Effector CD4-positive, alpha-beta T cell (primary cell): ENCODE measurements at places on chromosomes 2 and 18.
A peak's percentile ranks its signal among the peaks of the same experiment; 100 is the strongest.

DNA sequence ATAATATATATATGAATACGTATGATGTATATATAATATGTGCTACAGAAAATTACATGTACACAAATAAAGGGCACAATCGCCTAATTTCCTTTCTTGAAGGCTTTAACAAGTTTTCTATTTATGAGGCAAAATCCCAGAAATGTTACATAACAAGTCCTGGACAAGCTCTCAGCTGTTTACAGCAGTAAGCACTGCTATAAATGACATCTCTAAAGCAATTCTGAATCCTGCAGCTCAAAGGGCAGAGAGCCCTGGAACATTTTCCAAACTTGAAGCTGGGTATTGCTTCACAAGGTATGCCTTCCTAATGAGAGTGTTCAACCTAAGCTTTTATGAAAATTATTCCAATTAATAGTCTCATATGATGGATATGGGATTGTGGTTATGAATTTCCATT lies 222.3 kb upstream of the GCFC2 start:
- DNase-seq = no peak

DNA sequence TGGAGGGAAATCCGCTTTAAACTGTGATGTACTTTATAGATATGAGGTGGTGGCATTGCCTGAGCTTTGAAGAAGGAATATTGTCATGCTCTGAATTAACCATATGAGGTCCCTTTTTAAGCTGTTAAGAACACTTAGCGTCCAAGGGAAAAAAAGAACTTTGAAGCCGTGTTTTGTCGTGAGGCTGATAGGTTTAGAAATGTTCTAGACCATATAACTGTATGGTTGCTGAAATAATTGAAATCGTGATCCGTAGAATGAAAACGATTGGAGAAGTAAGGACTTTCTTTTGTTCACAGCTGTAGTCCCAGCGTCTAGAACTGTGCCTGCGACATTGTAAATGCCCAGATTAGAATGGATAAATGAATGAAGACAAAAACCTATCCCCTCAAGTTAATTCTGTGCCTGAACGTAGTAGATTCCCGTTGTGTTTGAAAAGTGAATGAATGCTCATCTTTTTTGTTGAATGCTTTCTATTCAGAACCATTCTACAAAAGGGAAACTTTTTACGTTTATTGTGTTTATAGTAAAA lies 1.5 kb downstream of the SMCHD1 start:
- no peak for DNase-seq

DNA sequence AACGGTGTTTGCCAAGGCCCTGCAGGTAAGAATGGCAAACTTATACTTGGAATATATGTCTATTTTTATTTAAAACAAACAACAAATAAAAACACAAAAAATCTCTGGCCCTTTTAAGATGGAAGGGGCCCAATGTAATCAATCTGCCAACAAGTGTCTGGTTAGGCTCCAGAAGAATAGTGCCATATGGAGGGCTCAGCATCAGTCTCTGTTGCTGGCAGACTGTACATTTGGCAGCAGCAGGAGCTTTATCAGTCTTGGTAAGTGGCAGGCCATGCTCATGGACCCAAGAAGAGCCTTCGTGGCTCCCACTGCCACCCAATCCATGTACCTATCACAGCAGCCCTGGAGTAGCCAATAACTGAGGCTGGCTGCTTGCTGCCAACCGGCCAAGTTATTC lies 101.1 kb downstream of the GALNT3 start:
- DNase-seq = no peak

- DNase-seq = no peak
Observed at GRCh38 chr2:169771612-169772011, 27.1 kb upstream of the SSB start.

- no peak for DNase-seq
Observed at GRCh38 chr2:26900831-26901321, 52.9 kb downstream of the DPYSL5 start.

DNA sequence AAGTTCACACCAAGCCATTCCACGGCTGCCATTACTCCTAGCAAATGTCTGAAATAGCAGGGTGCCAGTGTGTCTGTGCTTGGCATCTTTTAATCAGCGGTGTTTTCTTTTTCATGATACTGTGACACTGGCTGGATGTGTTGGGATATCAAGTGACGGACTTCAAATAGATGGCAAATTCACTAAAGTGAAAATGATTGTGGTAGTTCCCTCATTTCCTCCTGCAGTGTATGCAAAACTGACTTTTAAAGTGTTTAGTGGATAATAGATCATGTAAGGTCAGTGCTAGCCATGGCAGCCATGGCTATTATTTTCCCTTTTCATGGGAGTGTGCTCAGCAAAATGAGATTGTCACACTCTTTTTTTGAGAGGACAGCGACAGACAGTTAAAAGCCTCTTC lies 261.5 kb upstream of the SIX3 start:
- no peak for DNase-seq

- no peak for DNase-seq
Observed at GRCh38 chr2:38185012-38185491, 109.1 kb upstream of the CYP1B1 start.

GRCh38 chr18:45133276-45133675 lies 452.6 kb downstream of the SETBP1 start:
- DNase-seq = no peak

GRCh38 chr18:59719544-59720181 lies 22.4 kb upstream of the CCBE1 start:
- DNase-seq = no peak

- DNase-seq = peak; percentile 88
Observed at GRCh38 chr2:177212891-177213856, 580 bp downstream of the HNRNPA3 start.

GRCh38 chr18:25557011-25557410 lies 205.0 kb upstream of the ZNF521 start:
- no peak for DNase-seq

- DNase-seq = no peak
Observed at GRCh38 chr2:154686162-154686561, 12.3 kb upstream of the KCNJ3 start.

- no peak for DNase-seq
Observed at GRCh38 chr18:74261053-74261713, 30.6 kb downstream of the CYB5A start.

- DNase-seq = no peak
Observed at GRCh38 chr2:98269830-98270229, 76.4 kb upstream of the CNGA3 start.

DNA sequence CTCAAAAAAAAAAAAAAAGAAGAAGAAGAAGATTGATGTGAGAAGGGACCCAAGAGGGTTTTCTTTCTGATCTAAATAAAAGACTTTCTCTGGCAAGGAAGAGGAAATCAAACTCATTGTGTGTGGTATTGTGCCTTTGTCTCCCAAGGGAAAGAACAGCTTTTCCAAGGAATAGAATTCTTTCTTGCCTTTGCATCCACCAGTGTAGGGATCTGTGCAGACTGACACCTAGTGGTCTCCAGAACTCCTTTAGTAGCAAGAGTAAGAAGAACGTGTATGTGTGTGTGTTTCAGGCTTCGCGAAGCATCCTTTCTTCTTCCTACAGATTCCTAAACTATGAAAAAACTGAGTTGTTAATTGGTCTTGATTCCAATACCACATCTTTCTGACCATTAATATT lies 33.5 kb upstream of the CRIM1 start:
- DNase-seq = no peak

GRCh38 chr2:98815795-98816194 lies 84.9 kb upstream of the MGAT4A start:
- no peak for DNase-seq

GRCh38 chr2:227022608-227023007 lies 141.4 kb downstream of the COL4A4 start:
- no peak for DNase-seq

DNA sequence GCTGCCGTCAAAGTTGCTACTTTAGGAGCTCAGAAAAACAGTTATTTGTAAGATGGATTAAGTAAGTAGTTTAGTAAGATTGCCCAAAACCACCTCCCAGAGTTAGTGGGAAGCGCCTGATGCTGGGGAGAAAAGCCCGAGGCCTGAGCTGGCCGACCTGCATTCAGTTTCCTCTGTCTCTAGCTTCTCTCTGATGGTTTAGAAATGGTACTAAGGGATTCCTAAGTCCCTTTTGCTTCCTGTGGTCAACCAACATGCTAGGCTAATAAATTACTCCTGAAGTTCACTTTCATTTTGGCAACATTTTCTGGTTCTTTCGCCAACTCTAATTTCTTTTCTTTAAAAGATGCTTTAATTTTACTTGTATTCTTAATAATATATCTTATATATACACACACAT lies 60.1 kb downstream of the ASAP2 start:
- no peak for DNase-seq

DNA sequence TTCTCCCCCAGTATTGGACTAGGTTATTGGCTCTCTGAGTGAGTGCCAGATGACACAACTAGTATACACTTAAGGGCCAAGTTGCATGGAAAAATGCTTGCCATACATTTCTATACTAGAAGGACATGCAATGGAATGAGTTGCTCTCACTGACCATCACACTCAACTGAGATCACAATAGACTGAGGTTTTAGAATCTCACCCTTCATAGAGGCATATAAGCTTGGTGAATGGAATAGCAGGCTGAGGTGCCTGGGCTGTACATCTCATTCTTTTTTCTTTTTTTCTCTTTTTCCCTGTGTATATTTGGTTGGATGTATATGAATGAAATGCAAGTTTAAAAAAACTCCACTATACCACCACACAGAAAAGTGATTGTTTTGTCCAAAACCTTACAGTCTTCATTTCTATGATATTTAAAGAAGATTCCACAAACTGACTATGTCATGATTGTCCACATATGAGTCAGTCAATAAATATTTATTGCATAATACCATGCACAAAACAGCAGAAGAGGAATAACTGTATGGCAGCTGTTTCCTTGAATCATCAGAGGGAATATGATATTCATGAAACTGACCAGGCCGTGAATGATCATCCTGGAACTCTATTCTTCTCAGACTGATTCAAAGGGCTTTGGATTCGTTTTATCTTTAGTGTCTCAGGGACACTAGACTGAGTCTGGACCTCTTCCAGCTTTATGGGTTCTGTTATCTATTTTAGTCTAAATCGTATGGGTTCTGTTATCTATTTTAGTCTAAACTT lies 122.6 kb upstream of the STK17B start:
- no peak for DNase-seq

DNA sequence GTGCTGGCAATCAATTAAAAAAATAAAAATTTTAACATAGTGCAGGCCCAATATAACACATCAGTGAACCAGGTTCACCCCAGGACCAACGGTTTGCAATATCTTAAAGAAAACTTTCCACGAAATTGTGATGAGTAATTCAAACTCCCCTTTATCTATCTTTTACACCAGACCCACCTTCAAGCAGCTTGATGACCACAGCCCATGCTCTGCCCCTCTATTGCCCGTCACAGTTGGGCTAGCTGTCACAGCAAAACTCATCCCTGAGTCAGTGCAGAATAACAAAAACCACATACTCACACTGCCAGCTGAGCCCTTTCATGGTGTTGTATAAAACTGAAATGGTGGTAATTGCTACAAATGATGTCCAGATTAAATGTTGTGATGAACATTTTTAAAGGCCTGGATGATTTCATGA lies 112.5 kb upstream of the CREB1 start:
- no peak for DNase-seq

DNA sequence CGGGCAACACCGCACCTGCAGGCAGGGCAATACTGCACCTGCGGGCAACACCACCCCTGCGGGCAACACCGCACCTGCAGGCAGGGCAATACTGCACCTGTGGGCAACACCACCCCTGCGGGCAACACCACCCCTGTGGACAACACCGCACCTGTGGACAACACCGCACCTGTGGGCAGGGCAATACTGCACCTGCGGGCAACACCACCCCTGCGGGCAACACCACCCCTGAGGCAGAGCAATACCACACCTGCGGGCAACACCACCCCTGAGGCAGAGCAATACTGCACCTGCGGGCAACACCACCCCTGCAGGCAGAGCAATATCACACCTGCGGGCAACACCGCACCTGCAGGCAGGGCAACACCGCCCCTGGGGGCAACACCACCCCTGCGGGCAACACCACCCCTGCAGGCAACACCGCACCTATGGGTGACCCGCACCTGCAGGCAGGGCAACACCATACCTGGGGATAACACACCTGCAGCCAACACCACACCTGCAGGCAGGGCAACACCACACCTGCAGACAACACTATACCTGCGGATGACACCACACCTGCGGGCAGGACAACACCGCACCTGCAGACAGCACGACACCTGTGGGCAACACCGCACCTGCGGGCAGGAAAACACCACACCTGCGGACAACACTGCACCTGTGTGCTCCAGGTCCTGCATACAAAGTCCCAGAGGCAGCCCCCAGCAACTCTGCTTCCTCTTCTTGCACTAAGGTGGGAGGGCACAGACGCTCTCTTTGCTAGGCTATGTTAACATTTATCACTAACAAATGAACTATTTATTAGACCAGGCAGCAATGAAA lies 57.7 kb downstream of the EIPR1 start:
- no peak for DNase-seq

DNA sequence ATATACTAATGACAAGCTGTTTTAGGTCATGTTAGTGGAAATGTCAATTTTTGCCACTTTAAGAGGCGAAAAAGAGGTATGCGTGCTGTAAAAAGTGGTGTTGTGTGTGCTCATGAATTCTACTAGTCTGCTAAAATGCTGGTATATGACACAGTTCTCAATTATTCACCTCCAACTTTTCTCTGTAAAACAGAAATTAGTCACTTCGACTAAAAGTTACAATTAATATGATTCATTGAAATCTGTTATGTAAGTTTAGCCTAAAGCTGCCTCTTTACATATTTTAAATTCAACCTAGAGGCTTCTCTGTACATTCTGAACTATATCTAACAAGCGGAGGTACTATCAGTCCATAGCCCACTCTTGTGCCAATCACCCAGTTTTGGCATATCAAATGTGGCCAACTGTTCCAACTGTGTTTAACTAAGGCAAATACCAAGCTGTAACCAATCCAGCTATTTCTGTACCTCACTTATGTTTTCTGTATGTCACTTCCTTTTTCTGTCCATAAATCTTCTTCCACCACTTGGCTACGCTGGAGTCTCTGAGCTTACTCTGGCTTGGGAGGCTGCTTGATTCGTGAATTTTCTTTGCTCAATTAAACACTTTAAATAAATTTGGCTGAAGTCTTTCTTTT lies 20.8 kb downstream of the BAZ2B start:
- DNase-seq = no peak

DNA sequence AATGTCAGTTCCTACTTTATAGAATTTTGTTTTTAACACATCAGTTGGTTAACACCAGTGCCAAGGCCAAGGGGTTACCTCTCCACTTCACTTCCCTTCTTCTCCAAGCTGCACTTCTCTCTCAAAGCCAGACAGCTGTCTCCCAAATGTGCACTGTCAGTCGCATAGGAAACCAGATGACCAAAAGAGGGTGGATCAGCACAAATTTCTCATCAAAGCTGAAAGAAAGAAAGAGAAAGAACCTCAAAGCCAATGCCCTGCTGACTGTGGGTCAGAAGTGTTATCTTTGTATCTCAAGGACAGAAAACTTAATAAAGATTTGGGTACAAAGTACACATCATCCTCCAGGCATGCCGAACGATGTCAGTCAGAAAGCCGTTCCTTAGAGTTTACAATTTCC lies 32.2 kb downstream of the SPATS2L start:
- DNase-seq = no peak

DNA sequence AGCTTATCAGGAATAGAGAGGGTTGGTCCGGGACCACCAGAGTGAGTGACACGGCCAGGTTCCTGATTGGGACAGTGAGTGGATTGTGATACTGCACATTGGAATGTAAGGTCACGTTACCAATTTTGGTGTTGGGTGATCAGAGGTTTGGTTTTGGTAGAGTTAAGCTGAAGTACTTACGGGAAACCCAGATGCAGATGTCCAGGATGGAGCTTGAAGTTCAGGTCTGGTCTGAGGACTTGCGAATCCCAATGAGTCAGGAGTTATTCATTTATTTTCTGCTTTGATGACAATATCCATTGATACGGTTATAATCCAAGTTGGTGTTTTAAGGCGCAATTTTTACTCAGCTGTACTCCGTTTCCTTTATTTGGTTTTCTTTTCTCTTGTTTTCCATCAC lies 273.6 kb downstream of the ALPK2 start:
- DNase-seq = no peak
